ENCODE measurements at places on chromosomes 11 and 22. TPM values are rescaled to one million over a fixed set of nuclear protein-coding genes. Genes with fewer than 3 reads are reported as not detected.

AP1B1 gene
- total RNA-seq: 19.9 TPM

KLHL22 gene
- 37.4 TPM for total RNA-seq

DBX1 gene
- total RNA-seq: 1.3 TPM

DNA sequence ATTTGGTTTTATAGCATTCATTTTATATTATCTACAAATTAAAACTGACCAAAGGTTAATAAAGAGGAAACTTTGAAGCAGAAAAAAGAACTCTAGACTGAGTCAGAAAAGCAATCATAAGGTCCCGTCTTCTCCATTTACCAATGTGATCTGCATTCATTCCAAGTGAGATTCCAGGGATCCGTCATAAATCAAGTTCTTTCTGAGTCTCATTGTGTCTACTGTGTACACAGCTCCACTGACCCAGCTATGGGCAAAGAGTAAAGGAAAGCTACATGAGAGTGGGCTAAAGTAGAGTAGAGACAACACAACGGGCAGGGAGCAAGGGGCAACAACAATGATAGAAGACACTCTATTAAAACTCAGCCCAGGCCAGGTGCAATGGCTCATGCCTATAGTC lies 15.3 kb downstream of the FAM168A start:
- H3K27me3 ChIP-seq: no peaks in the 10 kb centered on the region
- DNase-seq: no peak
- H3K4me1 ChIP-seq: no peaks in the 10 kb centered on the region
- no peak overlapping the region for H3K27ac ChIP-seq

All from muscle of leg (tissue), 16 donors.